ENCODE measurements at places on chromosomes 5 and 9.

DNA sequence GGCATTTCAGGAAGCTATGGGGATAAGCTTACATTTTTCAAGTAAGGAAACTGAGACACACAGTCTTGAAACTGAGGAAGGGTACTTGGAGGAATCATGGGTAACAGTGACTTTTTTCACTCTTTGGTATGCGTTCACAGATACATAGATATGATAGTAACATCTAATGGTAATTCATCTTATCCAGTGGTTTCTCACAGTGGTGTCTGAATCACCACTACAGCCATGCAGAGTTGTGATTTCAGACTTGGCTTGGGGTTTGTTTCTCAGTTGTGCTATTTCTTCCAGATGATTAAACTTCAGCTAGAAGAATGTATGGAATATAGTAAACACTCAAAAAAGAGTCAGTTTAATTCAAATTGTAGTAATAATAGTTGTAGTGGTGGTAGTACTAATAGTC lies 239.1 kb upstream of the NUDT12 start:
- no peak for DNase-seq

GRCh38 chr5:168334695-168335094 lies 43.2 kb downstream of the WWC1 start:
- no peak for DNase-seq

GRCh38 chr5:88396000-88396535 lies 127.4 kb upstream of the TMEM161B start:
- DNase-seq, result no peak

GRCh38 chr9:99142275-99142674 lies 37.4 kb downstream of the TGFBR1 start:
- no peak for DNase-seq

- DNase-seq, result no peak
Observed at GRCh38 chr9:36126016-36126730, 10.4 kb upstream of the GLIPR2 start.

DNA sequence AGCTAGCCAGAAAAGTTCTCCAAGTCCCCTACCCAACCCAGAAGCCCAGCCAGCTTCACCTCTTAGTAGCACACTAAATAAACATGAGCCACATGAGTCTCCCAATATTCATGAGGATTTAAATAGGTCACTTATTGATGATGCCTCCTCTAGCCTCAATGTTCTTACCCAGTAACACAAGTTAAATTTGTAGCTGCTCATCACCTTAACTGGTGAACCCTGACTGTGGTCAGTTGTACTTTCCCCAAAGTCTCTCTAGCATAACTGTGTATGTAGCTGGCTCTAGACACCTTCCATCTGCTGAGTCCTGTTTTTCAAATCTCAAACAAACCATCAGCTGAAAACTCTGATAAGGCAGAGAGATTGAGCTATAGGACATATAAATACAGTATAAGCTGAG lies 100.3 kb upstream of the ELAVL2 start:
- no peak for DNase-seq

- DNase-seq, result no peak
Observed at GRCh38 chr9:69444021-69444420, 119.0 kb downstream of the ENTREP1 start.

DNA sequence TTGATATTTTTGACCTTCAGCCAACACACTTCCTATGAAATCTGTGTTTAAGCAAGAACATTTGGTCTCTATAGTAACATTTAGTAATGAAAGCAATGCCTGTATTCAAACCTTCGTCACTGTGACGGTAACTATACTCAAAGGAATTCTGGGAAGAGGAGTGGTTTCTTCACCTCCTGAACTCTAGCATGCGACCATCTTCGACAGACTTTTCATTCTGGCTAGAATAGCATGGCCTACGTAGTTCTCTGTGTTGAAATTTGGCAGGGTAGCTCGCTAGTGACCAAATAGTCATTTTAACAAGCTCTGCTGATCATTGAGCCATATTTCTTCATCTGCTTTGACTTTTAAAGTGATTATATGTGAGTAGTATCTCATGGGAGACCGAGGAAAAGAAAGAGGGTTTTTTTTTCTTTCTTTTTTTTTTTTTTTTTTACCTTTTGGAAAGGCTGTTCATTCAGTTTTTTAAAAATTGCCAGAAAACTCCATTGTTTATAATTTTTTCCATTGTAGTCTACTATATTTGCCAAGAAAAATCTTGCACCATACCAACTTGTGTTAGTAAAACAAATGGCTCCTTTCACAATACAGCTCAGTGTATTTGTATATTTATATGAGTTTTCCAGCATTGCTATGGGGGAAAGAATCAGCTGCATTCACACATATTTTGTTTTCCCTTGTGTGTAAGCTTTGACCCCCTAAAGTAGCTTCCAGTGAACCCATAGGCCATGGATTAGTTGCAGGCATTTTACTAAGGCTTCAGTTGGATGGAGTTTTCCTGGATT lies 166.8 kb downstream of the NNT start:
- no peak for DNase-seq

DNA sequence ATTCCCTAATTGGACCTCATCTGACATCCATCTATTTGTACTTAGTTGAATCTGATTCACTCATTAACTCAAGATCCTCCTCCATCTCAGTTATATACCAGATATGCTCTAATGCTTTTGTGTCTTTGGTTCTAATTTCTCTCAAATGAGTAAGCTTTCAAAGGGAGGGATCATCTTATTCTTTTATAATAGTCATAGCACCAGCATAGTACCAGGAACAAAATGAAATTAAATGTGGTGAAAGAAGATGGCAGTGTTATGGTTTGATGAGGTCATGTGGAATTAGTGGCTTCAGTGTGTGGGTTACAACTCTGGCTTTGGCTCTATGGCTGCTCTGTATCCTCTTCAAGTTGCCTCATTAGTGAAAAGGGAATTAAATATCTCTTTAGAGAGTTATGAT lies 32.5 kb upstream of the ZNF366 start:
- no peak for DNase-seq

- DNase-seq, result no peak
Observed at GRCh38 chr9:77764894-77765780, 117.0 kb upstream of the GNA14 start.

GRCh38 chr9:29564564-29564963 lies 1991.3 kb upstream of the C9orf72 start:
- no peak for DNase-seq

DNA sequence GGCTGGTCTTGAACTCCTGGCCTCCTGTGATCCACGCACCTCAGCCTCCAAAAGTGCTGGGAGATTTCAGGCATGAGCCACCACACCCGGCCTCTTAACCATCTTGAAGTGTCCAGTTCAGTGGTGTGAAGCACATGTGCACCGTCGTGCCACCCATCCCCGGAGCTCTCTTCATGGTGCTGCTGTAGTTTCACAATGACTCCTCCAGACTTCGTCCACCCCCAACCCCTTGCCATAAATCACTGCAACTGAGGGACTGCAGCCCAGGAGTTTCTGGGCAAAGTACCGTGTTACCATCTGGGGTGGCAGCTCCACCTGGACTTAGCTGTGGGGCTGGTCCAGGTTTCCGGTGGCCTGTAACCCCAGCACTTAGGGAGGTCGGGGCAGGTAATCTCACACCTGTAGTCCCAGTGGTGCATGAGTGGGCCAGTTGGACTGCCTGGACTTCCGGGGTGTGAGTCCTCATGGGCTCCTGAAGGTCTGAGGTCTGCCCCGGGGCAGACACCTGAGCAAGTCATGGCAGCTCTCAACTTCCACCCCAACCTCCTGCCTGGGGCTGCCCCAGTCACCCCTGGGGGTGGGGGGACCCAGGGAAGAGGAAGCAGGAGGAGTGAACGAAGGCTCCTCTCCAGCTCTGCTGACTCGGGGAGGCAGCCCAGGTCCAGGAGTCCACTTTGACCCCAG lies 6.6 kb upstream of the N4BP3 start:
- no peak for DNase-seq

DNA sequence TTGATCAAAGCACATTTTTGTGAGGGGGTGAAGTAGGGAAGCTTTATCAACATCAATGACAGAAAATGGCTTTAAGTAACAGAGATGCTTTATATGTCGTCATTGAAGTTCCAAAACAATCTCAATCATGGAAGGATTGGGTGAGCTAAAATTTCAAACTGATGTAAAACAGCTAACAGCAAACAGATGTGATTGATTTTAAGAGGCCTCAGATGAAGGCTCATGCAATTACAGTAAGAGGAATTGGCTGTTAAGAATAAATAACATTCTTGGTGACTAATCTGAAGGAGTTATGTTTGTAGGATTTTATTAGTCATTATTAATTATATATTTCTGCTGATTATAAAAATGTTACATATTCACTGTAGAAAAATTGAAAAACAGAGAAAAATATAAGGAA lies 63.5 kb upstream of the PUM3 start:
- DNase-seq, result no peak

DNA sequence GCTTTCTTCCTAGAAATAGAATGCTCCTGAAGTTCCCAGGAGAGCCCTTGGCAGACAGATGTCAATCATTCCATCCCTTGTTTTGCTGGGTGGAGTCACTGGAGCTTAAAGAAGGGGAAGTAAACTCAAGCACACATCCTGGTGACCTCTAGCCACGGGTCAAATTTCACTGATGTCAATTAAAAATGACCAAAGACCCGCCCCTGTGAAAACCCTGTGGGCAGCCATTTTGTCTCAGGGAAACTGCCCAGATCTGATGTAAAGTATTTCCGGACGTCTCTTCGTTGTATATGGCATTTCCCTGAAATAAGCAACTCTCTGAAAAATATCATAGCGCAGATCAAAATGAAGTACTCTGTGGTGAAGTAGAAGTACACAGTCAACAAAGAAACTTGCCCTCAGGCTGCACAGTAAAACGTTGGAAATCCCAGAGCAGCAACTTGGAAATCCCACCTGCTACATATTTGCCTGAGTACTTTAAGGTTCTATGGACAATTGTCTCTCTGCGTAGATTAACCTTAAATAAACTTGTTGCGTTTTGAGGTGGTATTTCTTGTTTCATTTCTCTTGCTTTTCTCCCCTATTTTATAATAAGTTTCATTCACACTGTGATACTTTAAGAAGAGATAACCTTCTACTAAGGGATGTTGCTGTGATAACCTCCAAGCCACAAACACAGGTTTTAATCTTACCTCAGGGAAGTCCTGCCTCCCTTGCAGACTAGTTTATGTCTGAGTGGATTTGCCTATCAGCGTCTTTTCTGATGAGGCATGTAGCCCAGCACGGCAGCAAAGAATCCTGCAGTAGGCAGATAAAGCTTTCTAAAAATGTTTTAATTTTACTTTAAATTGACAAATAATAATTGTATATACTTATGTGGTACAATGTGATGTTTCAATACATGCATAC lies 60.9 kb upstream of the PIP5K1B start:
- DNase-seq, result no peak

DNA sequence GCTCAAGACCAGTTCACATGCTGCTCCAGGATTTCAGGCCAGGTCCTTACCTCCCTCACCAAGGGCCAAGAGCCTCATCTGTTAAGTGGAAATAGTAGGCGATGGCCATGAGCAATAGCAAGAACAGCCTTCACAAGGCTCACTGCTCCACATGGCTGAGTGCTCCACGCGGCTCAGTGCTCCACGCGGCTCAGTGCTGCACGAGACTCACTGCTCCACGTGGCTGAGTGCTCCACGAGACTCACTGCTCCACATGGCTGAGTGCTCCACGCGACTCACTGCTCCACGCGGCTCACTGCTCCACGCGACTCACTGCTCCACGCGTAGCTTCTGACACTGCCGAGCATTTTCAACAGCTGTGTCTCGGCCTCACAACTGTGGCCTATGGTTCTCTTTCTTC lies 36.4 kb upstream of the ADAMTS2 start:
- DNase-seq, result no peak

DNA sequence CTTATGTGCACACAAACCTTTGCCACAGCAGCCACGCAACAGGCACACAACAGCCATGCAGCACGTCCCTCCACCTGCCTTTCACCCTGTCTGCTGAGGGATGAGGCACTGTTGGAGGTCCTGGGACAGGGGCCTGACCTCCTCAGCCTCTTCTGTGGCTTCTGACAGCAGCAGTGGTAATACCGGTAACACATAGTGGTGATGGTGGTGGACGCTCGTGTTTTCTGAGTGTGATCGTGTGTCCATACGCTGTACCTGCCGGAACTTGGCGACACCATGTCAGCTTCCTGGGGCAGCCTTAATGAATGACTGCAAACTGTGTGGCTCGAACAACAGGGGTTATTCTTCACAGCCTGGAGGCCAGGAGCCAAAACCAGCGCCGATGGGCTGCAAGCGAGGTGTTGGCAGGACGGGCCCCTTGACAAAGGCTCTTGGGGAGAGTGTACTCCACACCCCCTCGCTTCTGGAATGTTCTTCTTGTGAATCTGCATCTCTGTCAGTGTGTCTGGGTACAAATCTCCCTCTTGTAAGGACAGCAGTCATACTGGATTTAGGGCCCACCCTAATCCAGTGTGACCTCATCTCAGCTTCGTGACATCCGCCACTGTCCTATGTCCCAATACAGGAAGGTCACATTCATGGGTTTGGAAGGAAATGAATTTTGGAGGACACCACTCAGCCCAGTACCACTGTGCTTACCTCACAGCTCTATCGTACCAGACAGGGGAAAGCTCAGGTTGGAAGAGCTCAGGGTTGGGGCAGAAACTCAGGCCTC lies 55.3 kb upstream of the EXOC3 start:
- no peak for DNase-seq

DNA sequence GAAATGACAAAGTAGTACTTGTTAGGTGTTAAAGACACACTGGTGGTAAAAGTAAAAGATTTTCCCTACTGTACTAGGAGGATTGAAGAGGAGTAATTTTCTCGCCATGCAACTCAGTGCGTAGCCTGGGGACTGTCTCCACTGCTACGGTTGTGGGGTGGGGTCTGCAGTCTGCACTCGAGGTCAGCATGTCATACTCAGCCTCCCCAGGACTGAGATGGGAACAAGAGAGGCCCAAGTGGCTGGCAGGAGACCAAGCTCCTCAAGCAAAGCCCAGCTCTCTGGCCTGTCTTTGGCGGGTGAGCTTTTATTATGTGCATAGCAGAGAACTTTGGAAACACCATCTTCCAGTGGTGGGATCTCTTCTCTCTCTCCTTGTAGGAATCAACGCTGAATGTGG lies 10.4 kb downstream of the NHP2 start:
- DNase-seq, result no peak

DNA sequence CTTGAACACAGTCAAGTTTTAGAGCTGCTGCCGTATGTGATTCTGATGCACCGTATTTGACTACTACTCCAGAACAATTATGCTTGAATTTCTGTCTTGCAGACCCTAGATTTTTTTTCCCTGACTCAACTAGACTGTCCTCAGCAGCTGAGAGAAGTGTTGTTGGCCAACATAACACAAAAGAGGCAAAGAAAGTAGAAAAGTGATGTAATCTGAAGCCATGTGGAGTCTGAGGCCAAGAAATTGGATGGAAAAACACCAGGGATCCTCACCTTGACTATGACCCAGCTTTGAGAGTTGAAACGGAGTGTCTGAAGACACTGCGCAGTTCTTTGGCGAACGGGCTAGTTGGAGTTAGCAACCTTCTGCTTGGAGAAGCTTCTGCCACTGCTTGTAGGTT lies 36.3 kb upstream of the FGF1 start:
- DNase-seq, result no peak

- DNase-seq, result no peak
Observed at GRCh38 chr5:1515311-1515920, 8.3 kb downstream of the LPCAT1 start.

Data from stimulated activated CD4-positive, alpha-beta T cell treated with anti-CD3 and anti-CD28 coated beads, Interleukin-15, amount 100 ng/mL, for 48 hours (primary cell).